Activated naive CD4-positive, alpha-beta T cell (primary cell): ENCODE measurements at places on chromosomes 2 and 18.
A peak's percentile ranks its signal among the peaks of the same experiment; 100 is the strongest.

GRCh38 chr2:154193246-154193645 is 321.5 kb downstream of the GALNT13 start:
- no peak for DNase-seq

GRCh38 chr18:77645170-77645872 is 395.7 kb downstream of the GALR1 start:
- no peak for DNase-seq

GRCh38 chr2:23436346-23437098 is 51.5 kb downstream of the KLHL29 start:
- no peak for DNase-seq

DNA sequence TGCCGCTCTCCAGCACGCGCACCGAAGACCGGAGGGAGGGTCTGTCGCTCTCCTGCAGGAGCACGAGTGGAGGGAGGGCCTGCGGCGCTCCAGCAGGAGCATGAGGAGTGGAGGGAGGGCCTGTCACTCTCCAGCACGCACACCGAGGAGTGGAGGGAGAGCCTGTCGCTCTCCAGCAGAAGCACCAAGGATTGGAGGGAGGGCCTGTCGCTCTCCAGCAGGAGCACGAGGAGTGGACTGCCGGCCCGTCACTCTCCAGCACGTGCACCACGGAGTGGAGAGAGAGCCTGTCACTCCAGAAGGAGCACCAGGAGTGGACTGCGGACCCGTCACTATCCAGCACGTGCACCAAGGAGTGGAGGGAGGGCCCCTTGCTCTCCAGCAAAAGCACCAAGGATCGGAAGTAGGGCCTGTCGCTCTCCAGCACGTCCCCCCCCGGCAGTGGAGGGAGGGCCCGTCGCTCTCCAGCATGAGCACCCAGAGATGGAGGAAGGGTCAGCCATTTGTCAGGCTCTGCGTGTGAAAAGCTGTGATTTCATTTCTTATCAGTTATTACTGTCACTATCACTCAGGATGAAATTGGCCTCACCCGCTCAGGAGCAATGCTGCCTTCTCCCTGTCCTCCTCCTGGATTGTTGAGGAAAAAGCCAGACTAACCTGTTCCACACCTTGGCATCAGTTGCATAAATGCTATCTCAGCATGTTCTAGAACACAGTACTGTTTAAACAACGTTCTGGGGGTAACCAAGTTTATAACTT is 35.9 kb downstream of the ADI1 start:
- no peak for DNase-seq

- no peak for DNase-seq
These were observed 606.9 kb upstream of the NRXN1 start for GRCh38 chr2:51638811-51639210.

DNA sequence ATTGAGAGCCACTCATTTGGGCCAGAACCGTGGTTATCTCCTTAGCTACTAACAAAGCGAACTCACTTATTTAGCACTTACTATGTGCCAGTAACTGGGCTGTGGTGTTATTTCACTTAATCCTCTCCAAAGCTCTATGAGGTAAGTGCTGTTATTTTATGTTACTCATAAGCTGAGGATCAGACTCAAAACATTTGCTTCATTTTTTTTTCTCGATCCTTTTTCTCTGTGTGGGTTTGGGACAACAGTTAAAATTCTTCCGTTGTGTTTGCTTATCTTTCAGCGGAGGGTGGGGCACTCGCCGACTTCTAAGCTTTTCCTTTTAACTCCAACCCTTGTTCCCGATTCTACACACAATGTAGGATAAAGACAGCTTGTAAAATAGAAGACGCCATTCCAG is 52.8 kb downstream of the TMEM178A start:
- no peak for DNase-seq

- no peak for DNase-seq
These were observed 44.0 kb downstream of the HK2 start for GRCh38 chr2:74877781-74878433.

DNA sequence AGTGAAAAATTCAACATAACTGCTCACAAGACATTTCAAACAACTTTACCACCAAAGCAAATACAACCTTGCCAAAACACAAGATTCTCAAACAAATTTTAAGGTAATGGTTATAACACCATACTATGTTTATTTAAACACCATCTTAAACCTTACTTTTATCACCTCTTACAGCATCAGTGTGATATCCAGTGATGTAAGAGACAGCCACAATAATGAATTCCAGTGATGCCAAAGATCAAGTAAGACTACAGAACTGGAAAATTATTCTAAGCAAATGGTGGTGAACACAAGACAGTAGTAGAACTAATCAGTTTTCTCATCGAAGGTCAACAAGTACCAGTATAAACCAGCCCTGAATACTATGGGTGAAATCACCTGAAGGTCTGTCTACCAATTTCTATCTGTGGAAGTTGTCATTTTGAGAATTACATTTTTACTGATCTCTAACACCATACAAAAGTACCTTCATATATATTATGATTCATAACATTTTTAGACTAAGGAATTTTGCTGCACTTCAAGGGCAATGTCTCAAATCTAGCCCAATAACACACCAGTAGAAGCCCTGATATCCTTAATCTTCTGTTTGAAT is 146.2 kb downstream of the RBMS1 start:
- DNase-seq, result no peak

GRCh38 chr2:42127425-42128424 is 41.4 kb upstream of the EML4 start:
- DNase-seq, result peak; percentile 8

DNA sequence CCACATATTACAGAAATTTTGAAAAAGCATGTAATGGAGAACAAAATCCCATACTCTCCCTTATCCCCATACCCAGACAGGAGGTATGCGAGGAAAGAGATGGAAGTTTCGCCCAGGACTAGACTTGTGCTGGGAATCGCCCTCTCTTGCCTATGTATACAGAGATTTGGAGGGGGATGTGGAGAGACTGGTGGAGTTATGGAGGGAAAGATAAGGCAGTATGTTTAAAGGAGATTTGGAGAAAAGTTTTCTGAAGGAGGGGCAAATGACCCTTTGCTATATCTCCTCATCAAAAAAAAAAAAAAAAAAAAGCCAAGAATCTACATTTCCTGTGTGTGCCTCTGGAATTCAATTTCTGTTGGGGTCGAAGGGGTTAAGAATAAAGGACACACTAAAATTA is 75.3 kb downstream of the MERTK start:
- no peak for DNase-seq

DNA sequence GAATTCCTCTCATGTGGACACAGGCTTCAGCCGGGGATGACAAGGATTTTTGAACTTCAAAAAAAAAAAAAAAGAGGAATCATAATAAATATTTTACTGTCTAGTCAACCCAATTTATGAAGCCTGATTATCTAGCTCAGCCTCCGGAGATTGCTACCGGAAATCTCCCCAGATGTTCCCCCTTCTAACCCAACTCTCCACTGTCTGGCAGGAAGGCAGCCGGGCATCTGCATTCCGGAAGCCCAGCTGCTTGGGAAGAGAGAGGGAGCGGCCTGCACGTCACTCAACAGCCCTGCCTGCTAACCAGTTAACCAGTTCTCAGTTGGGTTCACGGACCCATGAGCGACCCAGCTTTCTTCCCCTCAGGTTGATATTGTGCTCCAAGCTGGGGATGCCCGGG is 87.2 kb upstream of the POU3F3 start:
- no peak for DNase-seq

- no peak for DNase-seq
These were observed 35.8 kb downstream of the MTCL1 start for GRCh38 chr18:8741117-8741516.

- DNase-seq, result no peak
These were observed 15.5 kb downstream of the FAM178B start for GRCh38 chr2:96970910-96971309.

DNA sequence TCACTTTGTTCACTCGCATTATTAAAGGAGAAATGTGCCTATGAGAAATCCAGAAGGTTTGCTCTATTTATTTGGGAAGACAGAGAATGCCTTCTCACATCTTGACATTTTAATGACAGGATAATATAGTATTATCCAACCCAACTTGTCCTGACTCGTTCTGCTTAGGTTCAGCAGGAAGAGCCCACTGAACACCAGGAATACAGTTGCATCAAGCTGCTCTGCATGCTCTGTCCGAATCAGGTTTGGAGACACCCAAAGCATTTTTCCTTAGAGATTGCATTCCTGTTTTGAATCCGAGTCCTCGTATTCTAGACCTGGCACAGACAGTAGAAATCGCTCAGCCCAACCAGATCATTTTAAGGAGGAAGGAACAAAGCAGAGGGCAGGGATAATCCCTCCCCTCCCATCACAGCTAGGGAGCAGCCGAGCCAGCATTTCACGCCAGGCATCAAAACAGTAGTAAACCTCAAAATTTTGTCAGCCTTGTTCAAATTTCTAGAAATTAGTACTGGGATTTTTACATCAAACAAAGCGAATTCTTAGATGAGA is 837.4 kb upstream of the ID2 start:
- DNase-seq, result no peak

GRCh38 chr2:212646698-212647366 is 108.2 kb upstream of the ERBB4 start:
- no peak for DNase-seq

DNA sequence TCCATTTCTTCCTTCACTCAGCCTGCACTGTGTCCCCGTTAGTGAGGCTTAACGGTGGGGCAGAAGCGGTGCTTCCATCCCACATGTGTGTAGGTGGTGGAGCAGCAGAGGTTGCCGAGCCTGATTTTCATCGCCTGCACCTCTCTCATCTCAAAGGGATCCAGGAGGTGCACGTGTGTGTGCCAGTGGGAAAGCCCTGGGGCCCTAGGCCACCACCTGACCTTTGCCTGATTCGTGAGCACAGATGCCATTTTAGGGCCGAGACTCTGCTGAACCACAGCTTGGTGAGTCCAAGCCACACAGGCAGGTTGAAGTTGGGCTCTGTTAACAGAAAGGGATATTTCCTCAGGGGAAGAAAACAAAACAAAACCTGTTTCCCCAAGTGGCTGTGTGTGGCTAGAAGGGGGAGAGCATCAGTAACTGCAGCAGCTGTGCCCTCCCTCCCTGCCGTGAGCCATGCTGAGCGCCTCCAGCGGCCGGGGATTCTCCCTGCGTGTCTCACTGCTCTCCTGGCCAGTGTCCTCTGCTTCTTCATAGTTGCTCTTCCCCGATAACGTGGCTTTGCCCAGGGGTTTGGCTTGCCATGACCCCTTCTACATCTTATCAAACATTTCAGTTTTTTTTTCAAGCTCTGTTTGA is 81.5 kb downstream of the MAPRE2 start:
- no peak for DNase-seq

DNA sequence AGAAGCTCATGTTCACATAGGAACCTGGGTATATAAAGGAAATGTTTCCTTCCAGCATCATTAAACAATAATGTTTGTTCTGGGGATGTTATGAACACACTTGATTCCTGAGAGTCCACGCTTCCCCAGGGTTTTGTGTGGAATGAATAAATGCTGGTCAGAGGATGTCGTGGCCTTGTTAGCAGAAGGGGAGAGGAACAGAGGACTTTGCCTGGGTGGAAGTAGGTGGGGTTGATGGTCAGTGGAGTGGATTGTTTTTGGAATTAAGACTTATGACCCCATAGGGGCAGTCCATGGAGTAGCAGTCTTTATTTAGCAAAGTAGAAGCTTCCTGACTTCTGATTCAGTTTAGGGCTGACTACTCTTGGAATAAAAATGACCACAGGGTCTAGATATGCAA is 139.6 kb downstream of the MYO1B start:
- DNase-seq, result no peak

DNA sequence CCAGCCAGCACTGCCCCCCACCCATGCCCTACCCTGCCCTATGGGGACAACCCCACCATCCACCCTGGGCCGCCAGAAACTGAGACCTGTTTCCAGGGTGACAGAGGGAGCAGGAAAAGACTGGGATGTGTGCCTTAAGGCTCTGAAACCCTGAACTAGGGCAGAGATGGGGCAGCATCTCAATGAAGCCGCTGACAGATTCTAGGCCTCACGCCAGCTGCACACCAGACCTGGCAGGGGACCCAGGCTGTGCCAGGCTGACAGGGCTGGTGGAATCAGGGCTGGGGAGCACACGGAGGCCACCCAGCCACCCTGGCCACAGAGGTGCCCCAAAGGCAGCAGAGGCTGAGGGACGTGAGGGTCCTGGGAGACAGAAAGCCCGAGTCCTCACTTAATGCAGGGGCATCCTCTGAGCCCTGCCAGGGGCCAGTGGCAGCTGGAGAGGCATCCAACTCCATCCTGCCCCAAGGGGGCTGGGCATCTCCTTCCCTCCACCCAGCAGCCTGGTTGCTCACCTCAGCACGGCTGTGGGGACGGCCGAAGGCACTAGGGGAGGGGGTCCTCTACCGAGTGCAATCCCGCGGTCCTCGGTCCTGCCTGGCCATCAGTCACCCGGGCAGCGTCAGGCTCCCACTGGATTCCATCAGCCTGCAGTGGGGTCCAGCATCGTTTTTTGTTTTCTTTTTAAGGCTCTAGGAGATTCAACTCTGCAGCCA is 169.2 kb downstream of the ZFP36L2 start:
- DNase-seq, result no peak

- DNase-seq, result no peak
These were observed 122.2 kb downstream of the INHBB start for GRCh38 chr2:120468136-120468535.

- DNase-seq, result no peak
These were observed 611.6 kb upstream of the VRK2 start for GRCh38 chr2:57434972-57435371.

- DNase-seq, result no peak
These were observed 322.9 kb upstream of the KCNJ3 start for GRCh38 chr2:154375579-154375931.

DNA sequence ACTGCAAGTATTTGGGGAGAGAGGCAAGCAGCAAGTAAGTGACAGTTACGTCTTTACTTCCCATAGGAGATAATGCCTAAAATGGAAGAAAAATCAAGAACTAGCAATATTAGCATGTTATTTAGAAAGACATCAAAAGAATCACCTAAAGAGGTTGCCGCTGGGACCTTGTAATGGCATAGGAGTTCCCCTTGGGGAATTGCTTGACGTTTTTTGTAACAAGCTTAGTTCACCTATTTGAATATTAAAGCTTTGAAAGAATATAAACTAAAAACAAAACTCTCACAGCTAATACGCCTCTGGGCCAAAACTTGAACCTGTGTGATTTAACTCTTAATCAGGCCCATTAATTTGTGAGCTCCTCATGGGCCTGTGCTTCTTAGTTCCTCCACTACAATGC is 89.0 kb downstream of the AAK1 start:
- no peak for DNase-seq

- no peak for DNase-seq
These were observed 173.7 kb downstream of the CELF4 start for GRCh38 chr18:37391698-37392548.
